NCI-H82 (cell line): ENCODE measurements at places on chromosomes 12 and 14.

GRCh38 chr12:57474862-57475261, 4.8 kb downstream of the ARHGAP9 start:
- DNase-seq = no peak

- DNase-seq = no peak
Observed at GRCh38 chr12:101935890-101936746, 58.7 kb downstream of the DRAM1 start.

DNA sequence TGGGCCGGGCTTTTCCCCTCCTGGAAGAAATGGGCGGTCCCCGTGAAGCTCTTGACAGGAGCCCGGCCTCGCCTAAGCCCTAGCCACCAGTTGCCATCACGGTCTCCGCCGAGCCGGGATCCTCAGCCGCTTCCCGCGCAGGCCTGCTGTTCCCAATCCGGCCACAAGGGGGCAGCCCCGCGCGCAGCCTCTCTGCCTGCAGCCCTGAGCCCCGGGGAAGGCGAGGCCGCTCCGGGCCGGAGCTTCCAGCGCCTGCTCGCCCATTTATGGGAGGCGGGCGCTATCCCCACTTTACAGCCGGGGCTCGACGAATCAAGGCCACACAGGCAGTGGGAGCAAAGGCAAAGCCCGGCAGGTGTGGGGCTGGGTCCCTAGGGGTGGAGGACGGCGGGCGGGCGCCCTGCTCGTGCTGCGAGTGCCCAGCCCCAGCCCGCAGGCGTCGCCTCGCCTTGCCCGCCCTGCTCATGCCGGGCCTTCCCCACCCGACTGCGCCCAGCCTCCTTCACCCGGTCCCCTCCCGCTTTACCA, 61.5 kb downstream of the LGMN start:
- peak; percentile 93 for DNase-seq

- peak; percentile 72 for DNase-seq
Observed at GRCh38 chr14:22882529-22883172, 371 bp upstream of the REM2 start.

- peak; percentile 63 for DNase-seq
Observed at GRCh38 chr14:96888593-96888992, 91.4 kb downstream of the VRK1 start.

GRCh38 chr12:111314953-111315539, 53.8 kb downstream of the PHETA1 start:
- no peak for DNase-seq

- DNase-seq = peak; percentile 69
Observed at GRCh38 chr12:102948941-102949352, 8.5 kb upstream of the ASCL1 start.

DNA sequence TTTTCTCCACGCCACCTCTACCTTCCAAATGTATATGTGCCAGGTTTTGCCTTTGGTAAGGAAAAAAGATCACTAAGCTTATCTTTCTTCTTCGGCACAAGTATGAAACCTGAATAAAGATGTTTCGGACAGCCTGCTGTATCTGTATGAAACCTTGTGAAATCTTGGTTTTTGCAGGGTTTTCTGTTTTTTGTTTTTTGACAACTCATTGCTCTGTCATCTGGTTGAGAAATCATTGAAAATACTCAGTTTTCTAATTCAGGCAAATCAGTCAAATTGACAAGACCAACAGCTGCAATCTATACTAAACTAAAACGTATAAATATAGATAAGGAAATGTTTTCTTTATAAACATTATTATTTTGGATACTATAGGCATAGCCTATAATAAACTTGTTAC, 63.1 kb upstream of the FGD4 start:
- DNase-seq = no peak
